ENCODE measurements at places on chromosomes 2 and 18.

GRCh38 chr2:165872101-165872791 lies 78.2 kb upstream of the GALNT3 start:
- DNase-seq, result no peak

DNA sequence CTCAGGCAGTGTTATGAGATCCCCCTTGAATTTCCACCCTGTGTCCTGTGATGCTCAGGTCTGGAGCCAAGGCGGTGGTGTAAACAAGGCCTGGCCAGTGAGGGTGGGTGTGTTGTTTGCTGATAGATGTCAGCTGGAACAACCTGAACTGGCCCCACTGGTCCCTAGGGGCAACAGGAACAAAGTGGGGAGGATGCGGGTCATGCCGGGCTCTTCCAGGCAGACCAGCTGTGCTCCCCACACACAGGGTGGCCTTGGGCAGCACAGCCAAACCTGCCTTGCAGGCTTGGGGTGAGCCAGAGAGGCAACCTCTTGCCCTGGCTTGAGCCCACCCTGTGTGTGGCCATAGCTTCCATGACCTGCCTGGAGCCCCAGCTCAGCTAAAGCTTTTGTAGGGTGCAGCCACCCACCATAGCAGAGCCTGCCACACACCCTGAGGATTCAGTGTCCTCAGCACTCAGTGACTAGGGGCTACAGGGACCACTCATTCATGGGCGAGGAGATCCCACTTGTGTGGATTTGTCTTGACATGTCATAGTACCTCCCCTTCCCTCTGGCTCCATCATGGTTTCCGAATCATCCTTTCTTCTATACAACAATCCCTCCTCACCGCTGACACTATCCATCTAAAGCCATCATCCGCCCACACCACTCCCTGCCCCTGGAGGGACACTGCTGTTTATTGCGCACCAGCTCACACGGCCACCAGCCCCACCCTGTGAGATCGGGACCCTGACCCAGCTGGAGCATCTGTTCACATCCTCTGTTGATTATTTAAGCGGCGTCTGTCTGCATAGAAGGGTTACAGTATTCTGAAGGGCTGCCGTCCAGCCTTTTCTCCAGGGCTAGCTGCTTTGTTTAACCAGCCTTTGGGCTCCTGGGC lies 268.8 kb downstream of the CYP26B1 start:
- DNase-seq, result no peak

GRCh38 chr2:127075821-127076220 lies 31.1 kb downstream of the BIN1 start:
- DNase-seq, result no peak

GRCh38 chr2:224915136-224915535 lies 127.1 kb downstream of the DOCK10 start:
- no peak for DNase-seq

- DNase-seq, result no peak
Measured at GRCh38 chr2:59018737-59019136, 777.6 kb upstream of the FANCL start.

- no peak for DNase-seq
Measured at GRCh38 chr2:106961328-106961727, 75.4 kb upstream of the ST6GAL2 start.

- no peak for DNase-seq
Measured at GRCh38 chr18:2916184-2916583, 69.4 kb downstream of the EMILIN2 start.

GRCh38 chr2:240452462-240453256 lies 17.2 kb downstream of the GPC1 start:
- DNase-seq, result no peak

GRCh38 chr2:85011747-85012146 lies 40.8 kb downstream of the KCMF1 start:
- DNase-seq, result no peak

DNA sequence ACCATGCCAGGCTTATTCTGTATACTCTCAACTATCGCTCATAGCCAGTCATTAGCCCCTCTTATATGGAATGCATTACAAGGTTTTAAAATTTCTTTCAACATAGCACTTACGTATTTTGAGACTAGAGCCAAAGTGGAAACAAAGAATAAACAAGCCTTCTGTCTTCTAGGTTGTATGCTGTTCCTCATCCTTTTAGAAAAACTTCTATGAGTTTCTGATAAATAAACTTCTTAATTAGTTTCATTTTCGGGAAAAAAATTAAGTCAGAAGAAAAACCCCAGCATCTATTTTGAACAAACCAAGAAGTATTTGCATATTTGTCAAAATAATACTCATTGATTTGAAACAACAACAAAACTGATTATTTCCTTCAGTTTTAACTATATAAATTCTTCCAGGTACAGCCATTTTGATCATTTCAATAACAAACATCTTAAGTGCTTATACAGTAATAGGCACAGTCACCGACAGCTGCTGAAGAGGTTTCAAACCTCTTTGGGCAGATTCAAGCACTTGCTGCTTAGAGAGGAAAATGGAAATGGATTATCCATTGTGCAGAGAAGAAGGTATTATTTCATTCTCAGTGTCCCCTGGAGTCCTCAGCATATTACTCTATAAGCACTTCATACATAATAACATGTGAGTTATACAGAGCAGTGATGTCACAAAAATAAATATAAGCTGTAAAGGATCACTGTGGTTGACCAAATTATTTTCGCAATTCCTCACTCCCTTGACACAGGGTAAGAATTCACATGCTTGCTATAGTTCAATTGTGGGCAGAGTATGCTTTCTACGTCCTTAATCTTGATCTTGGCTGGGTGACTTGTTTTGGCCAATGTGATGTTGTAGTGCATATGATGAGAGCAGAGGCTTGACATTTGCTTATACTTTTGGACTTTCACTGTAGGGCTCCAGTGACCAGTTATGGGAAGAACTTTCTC lies 833.8 kb downstream of the TRIB2 start:
- DNase-seq, result no peak

GRCh38 chr18:27461957-27462356 lies 276.8 kb upstream of the CHST9 start:
- DNase-seq, result no peak

DNA sequence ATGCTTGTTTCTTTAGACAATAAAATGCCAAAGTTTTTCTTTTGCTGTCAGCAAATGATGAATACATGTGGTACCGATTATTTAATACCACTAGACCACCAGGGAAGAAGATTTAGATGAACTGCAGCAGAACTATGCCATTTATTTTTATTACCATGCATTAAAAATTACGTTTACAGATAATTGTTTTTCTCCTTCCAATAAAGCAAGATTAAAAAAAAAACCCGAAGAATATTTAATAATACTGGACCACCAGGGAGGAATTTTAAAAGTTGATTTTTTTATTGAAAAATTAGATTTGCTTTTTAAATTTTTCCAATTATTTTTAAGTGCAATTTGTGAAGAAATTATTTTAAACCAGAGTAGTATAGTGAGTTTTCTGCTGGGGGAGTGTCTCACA lies 170.3 kb upstream of the HNRNPA3 start:
- DNase-seq, result no peak

DNA sequence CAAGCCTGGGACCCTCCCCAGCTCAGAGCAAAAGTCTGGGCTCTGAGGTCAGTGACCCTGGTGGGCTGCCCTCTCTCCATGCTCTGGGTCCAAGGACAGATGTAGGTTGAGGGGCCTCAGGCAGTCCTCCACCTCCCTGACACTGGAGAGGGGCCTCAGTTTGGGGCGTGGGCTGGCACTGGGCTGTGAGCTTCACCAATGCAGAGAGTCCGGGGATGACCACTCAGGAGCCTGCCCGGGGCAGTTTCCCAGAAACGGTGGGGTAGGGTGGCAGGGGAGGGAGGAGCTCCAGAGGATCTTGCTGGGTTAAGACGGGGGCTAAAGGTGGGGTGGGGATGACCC lies 40.5 kb upstream of the SMAD7 start:
- DNase-seq, result no peak

DNA sequence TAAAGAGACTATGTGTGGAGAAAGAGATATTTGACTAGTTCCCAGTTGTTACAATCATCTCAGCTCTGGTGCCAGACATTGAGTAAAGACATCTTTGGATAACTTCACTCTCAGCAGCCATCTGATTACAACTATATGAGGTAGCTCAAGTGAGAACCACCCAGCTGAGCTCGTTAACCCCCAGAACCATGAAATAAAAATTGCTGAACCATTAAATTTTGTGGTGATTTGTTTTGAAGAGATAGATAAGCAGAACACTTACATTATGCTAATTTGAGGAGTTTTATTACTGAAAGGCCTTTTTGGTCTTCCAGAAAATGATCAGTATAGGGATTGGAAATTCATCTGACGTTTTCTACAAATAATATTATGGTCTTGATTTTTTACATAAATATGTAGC lies 101.1 kb downstream of the PMS1 start:
- no peak for DNase-seq

- DNase-seq, result no peak
Measured at GRCh38 chr2:104091894-104092293, 762.0 kb upstream of the POU3F3 start.

DNA sequence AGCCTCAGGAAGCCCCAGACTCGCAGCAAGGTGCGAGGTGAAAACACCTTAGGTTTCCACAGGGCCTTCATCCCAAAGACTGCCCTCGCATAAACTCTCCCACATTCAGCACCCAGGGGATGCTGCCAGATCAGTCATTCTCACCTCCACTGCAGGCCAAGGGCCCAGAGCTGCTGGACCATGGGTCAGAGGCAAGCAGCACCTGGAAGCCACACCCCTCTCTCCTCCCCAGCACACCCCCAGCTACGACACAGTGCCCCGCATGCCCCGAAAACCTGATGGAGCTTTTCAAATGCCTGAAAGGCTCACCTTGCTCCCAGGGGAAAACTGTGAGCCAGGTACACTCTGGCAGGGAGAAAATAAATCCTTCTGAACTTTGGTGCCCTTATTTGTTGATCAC lies 31.9 kb upstream of the LDLRAD4 start:
- DNase-seq, result no peak

DNA sequence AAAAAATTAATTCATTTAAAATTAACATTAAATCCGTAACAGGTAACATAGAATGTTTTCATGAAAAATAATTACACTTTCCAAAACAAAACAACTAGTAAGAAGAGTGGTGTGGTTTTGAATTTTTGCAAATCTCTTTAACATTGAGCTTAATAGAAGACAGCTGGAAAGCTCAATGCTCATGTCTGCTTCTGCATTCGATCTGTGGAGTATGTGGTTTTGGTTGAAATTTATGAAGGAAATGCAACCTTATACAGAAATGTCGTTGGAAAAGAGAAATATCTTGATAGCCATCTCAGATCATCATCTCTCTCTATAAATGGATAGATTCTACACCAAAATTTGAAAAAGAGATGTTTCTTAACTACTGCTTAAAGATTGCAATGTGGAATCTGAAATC lies 17.3 kb upstream of the FHL2 start:
- DNase-seq, result no peak

- DNase-seq, result no peak
Measured at GRCh38 chr2:12796657-12797056, 79.9 kb downstream of the TRIB2 start.

- no peak for DNase-seq
Measured at GRCh38 chr2:217789736-217790181, 213.0 kb downstream of the TNS1 start.

DNA sequence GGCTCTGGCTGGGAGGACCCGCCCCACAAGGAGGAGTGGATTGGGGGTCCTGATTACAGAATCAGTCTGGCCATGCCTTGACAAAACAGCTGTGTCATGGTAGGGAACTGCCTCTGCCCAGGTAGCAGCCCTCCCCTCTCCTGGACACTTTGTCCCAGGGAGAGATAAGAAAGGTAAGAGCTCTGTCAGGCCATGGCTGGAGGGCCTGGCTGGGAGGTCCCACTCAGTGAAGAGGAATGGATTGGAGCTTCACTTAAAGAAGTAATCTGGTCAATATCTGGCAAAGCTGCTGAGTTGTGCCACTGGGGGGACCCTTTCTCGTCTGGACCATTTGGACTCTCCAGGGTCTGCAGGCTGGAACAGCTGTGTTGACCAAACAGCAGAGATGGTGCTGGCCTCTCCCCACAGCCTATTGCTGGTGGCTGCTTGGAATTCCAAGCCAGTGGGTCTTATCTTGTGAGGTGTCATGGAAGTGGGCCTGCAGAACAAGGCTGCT lies 75.4 kb downstream of the EPC2 start:
- no peak for DNase-seq

GRCh38 chr2:134289225-134289624 lies 35.4 kb downstream of the MGAT5 start:
- peak; percentile 13 for DNase-seq

- DNase-seq, result no peak
Measured at GRCh38 chr18:46338205-46338604, 234.0 kb downstream of the HAUS1 start.

- no peak for DNase-seq
Measured at GRCh38 chr2:178550352-178550751, 70.1 kb downstream of the PLEKHA3 start.

DNA sequence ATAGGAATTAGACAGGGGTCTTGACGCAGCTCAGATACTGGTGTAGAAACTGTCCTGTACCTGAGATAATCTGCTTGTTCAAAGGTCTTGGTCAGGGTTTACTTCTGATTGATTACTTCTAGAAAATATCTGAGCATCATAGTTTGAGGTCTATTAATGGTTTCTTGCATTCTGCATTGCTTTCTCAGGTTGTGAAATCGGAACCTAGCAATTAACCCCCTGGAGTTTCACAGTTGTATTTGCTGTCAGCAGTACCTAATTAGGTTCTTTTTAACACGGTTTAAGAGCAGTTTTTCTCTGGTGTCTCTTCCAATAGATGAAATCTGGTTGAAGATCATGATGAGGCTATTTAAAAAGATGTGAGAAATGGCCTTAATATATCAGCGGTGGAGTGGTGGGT lies 428.6 kb upstream of the SYT4 start:
- no peak for DNase-seq

- no peak for DNase-seq
Measured at GRCh38 chr18:32815881-32816280, 43.1 kb upstream of the KLHL14 start.

DNA sequence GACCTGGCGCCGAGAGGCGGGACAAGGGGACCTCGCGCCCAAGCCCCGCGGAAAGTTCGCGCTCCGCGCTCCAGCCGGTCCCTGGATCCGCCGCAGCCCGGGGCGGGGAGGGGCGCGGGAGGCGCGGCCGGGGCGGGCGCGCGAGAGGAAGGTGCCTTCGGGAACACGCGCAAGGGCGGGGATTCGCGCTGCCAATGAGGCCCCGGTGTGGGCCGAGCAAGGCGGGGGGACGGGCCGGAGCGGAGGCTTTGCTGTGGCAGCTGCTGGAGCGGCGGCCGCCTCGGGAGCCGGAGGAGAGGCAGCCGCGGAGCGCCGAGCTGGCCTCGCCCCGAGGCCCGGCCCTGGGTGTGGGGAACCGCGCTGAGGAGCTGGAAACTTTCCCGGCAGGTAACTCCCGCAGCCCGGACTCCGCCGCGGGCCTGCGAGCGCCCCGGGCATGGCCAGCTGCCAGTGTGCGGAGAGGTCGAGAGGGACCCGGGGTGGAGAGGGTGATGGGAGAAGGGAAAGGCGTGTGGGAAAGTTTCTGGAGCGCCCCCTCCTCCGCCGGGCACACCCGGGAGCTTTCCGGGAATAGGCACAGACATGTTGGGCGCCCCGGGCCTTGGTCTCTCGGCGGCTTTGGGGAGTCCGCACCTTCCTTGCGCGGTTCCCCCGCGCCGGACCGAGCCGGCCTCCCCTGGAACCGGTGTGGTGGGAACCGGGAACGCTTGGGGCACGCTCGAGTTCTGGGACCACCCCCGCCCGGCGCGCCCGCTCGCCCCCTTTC lies at the start of gene TANC1:
Gene TANC1, plus strand, starts transcription at position 245 of the 766 bp plus-strand sequence. CDS start 97,271 bp downstream, outside the sequence.
- peak; percentile 16 for DNase-seq
